MM.1S (cell line): ENCODE measurements at places on chromosomes 7 and 10.

DNA sequence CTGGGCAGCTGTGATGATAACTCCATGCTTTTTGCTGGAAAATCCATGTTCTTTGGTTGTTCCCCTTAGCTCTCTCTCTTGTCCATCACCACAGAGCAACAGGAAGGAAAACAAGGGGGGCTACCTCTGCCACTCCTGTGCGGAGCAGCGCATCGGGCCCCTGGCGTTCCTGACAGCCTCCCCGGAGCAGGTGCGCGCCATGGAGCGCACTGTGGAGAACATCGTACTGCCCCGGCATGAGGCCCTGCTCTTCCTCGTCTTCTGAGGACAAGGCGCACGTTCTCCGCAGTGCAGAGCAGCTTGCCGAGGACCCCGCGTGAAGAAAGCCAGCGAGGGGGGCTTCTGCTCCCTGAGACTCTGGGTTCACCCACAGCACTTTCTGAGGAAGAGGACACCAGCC lies 40.3 kb downstream of the IL15RA start:
- no peak for DNase-seq

GRCh38 chr10:102185272-102185671 lies 33.1 kb downstream of the NOLC1 start:
- no peak for DNase-seq

DNA sequence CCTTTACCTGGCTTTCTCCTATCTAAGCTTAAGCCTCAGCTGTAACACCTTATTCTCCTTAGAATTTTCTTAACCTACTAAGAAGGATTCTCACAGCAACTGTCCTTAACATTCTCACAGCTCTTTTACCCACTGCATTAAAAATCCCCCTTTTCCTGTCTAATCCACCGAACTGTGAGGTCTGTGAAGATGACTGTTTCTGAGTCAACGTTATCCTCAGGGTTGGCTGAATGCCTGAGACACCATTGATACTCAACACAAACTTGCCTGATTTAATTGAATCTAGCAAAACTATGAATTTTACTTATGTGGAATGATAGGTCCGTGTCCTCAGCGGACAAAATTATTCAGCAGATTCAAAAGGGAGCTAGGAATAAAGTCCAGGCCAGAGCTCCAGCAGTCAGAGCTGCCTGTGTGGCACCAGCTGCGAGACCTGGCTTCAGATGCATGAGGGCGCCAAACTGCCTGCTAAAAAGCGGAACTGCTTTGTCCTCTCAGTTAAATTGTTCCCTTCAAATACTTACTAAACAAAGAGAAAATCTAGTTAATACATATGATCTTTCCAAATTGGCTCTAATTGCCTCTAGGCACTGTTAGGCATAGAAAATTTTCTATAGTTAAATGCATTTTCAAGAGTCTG lies 33.4 kb upstream of the VWDE start:
- peak; percentile 17 for DNase-seq

DNA sequence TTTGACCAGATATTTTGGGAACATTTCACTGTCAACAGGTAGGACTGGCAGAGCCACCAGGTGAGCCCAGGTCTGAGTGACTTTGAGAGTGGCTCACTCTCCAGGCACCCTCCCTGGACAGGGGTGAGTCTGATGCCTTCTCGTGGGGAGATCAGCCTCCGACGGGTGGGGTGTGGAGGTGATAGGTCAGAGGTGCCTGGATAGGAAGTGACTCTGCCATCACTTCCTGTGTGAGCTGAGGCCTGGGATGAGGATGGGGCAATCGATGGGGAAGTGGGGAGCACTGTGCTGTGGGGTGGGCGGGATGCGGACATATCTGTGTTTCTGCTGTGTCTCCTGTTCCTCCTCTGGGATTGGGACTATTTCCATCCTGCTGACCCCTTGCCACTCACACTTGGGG lies 34.6 kb downstream of the IFT22 start:
- DNase-seq: no peak

DNA sequence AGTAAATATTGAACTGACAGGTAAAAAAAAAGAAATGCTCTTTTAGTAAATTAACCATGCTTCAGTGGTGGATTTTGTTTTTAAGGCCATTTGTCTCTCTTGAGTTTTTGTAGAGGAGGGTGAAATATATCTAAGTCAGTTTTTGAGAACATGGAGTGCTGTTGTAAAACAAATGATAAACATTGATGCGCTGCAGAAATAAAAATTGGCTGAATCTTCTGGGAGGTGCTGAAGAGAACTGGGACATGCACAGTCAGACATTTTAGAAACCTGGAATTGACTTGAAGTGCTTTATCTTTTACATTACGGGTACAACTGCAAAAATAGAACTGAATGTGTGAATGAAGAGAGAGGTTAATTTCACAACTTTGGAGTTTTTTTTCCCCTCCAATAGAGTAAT lies 203.0 kb upstream of the HDAC9 start:
- no peak for DNase-seq

DNA sequence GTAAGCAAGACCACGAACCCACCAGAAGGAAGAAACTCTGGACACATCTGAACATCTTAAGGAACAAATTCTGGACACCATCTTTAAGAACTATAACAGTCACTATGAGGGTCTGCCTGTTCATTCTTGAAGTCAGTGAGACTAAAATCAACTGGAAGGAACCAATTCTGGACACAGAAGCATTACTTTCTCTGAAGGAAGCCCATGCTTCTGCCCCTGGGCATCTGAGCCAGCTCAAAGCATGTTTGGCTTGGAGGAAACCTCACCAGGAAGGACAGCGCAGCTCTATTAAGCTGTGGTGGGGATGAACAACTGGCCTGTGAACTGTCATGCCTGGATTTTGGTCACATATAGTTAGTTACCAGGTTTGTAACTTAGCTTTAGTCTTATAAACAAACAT lies 132.4 kb upstream of the GDF10 start:
- DNase-seq: no peak

GRCh38 chr7:77674878-77675277 lies 21.4 kb upstream of the RSBN1L start:
- DNase-seq: no peak

- DNase-seq: no peak
These were observed 22.4 kb upstream of the AHR start for GRCh38 chr7:17275749-17276671.

DNA sequence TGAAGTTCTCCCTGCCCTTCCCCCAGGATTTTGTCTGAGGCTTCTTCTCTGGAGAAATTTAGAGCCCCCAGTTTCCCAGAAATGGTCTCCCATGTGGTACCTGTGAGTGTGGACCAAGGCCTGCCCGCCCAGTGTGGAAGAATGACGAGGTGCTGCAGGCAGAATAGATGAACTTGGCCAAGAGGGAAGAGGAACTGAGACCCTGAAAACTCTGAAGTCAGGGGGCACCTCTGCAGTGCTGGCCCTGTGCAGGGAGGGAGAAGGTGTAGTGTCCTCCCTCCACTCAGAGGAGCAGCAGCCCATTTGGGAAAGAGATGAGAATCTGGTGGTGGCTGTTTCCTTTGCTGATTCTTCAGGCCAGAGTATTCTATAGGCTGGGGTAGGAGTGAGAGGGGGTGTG lies 115.2 kb upstream of the PCGF5 start:
- no peak for DNase-seq

- DNase-seq: peak; percentile 64
These were observed 29.4 kb upstream of the SGMS1 start for GRCh38 chr10:50653142-50653541.

DNA sequence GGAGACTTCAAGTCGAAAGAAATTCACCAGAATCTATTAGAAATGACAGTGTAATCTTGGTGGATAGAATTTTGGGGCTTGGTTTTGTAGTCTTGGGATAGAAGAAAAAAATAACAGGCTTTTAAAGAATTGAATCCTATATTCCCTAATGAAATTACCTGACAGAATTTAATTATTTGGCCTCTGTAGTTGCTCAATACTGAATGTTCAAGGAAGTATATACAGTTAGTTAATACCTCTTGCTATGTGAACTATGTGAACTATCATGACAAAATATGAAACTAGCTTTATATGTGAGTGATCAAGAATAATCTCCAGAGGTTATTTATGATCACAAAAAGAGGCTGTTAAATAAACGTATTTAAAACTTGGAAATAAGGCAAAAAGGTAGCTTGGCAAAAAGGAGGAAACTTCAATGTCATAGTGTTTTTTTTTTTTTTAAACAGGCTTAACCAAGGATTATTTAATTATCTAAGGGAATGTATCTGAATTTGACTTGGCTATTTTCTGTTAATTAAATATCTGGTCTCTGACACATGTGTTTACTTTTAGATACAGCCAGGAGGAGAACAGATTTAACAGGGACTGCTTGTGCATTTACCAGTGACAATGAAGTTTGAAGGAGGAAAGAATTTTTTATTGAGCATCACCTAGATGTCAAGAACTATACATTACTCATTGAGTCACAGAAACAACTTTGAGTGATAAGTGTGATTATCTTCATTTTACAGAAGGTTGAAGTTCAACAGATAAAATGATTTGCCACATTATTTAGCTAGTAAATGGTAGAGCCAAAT lies 11.5 kb upstream of the CASD1 start:
- no peak for DNase-seq

DNA sequence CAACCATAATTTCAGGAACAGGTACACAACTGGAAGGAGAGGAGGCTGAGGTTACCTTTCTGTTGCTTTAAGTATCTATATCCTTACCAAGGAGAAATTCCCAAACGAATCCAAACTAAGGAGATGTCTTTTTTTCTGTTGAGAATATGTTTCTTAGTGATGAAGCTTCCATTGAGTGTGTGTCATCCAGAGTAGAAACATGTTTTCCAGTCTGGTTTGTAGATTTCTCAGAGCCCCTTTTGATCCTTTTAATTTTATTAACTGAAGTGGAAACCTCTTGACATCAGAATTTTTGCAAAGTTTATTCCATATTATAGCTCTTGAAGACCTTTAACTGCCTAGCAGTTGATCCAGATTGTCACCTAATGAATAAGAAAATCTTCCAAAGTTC lies 207.1 kb upstream of the FERD3L start:
- DNase-seq: no peak

GRCh38 chr10:66917104-66917503 lies 8.7 kb upstream of the LRRTM3 start:
- no peak for DNase-seq

DNA sequence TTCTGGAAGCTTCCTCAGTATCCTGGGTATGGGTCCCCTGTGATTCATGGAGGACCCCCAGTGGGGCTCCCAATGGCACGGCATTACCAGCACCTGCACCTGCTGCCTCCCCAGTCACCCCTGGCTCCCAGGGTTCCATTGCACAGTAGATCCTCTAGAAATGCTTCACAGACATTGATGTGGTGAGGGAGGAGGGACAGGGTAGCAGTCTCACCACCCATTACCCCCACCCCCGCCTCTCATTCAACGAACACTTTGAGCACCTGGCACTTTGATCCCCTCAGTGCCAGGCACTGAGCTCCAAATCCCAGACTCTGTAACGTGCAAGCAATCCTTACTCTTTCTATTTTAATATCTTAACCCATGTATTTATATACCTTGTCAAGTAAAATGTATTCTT lies 26.8 kb upstream of the PSAP start:
- DNase-seq: no peak
